ENCODE measurements at places on chromosomes 7 and 10.

GRCh38 chr10:3866332-3866731, 81.3 kb upstream of the KLF6 start:
- peak; percentile 37 for DNase-seq

- DNase-seq = no peak
These were observed 12.3 kb downstream of the AOAH start for GRCh38 chr7:36712015-36712414.

DNA sequence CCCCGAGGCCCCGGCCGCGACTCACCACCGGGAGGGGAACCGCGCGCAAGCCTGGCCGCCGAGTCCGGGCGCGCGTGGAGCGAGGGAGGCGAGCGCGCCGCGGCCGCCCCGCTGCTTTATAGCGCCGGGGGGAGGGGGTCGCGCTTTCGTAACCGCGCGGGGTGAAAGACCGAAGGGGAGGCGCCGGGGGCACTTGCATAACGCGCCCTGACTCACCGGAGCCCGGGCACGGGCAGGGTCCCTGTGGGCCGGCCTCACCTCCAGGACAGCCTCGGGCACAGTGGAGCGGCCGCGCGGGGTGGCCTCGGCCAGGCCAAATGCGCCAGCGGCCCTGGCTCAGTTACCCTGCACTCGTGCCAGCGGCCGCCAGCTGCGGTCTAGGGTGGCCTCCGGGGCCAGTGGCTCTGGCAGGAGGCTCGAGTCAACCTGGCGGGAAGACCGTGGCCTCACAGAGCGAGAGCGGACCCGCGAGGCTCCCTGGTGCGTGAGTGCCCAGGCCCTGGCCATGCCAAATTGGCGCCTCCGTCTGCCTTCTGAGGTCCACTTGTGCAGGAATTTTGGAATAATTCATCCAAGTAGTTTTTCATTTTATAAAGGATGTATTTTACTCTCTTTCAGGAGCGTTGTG, at the start of gene RBP4:
Gene RBP4, minus strand, starts transcription at position 90 of the 628 bp plus-strand sequence. CDS start 207 bp downstream, outside the sequence.
- no peak for DNase-seq

DNA sequence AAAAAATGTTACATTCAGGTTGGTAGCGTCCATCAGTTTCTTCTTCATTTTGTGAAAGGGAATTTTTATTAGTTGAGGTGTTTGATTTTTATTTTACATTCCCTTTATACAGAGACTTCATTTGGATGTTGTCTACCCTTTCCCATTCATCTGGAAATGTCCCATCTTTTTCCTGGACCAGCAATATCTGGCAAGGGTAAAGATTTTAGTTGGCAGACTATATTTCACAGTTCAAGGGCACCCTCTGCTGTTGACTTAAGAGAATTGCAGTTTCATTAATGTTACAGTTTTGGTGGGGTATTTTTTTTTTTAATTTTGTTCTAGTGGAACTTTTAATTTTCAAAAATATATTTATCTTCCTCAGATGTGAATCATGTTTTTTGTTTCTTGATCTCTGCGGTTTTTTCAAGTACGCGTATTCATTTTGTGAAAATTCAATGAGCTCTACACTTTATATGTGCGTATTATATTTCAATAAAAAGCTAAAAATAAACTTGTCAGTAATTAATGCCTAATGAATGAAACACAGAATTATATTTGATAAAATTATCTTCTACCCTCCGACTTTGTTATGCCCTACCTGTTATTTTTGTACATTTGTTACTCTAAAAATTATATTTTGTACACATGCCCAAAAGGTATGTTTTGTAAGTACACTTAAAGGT, 97.9 kb upstream of the KLF14 start:
- DNase-seq = no peak

- peak; percentile 72 for DNase-seq
These were observed 54.6 kb upstream of the OPN4 start for GRCh38 chr10:86599729-86600128.

DNA sequence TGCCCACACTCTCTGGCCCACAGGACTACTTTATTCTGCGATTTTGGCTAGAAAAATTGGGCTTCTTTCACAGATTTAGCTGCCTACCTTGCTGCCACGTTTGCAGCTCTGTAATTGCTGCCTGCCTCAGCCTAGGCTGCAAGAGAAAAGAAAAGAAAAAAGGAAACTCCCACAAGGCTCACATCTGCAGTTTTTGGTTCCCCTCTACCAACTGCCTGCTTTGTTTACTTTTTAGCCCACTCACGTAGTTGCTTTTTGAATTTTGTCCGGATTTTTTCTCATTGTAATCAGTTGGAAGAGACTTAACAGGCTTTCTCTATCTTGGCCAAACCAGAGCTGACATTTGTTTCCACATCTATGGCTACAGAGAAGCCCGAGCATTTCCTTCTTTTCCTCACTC, 24.3 kb downstream of the SUN3 start:
- DNase-seq = no peak

- no peak for DNase-seq
These were observed 5.5 kb upstream of the IKZF1 start for GRCh38 chr7:50298811-50299562.

DNA sequence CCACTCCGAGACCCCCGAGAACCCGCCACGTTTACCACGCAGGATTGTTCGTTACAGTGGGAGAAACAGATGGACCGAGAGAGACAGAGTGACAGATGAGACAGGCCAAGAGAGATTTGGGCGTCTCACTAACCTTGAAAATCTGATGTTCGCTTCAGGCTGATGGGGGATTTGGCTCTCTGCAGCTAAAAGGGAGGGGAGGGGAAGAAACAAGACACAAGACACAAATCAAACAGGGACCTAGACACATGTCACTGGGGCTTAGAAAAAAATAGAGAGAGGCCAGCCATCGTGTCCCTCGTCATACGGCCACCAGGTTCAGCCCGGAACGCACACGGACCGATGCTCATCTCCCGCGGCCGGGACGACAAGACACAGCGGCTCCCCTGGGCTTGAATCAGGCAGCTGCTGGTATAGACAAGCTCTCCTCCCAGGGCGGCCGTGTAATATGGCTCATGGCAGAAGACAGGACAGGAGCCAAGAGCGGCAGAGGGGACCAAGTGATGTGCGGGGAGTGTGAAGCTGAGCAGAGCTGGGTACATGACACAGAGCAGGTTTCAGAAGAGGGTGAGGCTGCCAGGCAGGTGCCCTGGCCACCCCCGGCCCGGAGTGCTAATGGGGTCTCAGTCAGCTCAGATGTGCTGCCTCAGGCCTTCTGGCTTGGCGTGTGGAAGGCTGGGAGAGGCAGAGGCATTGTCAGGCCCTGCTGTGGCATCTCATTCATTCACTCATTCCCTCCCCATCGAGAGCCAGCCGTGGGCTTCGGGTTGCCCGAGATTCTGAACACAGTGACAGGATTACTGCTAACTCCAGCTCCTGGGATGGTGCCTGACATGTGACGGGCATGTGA, 88.5 kb upstream of the GNA12 start:
- DNase-seq = no peak

DNA sequence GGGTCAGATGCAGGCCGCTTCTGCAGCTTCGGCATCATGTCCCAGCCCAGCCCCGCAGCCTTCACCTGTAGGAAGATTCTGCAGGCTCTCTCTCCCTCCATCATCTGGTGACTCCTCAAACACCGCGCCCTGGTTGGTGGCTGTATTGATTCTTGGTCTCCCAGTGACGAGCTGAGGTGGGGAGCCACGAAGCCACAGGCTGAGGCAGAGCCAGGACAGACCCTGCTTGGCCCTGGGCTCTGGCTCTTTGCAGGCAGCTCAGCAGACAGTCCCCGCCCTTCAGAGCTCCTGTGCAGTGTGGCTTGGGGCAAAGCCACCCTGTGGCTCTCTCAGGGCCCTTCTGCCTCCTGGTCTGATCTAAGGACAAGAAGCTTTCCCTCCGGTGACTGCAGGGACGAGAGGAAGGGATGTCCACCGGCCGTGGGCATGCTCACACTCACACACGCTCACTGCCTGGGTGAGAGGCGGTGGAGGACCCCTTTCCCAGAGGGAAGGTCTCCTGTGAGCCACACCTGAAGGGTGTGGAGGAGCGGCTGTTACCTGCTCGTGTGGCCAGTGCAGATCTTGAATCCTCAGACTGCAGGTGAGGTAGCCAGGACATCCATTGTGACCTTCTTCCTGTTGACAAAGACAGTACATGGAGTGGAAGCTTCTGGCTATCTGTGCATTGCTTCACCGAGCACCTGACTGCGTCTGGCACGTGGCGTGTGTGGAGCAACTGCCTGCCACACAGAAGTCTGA, 79.6 kb downstream of the INPP5A start:
- no peak for DNase-seq

DNA sequence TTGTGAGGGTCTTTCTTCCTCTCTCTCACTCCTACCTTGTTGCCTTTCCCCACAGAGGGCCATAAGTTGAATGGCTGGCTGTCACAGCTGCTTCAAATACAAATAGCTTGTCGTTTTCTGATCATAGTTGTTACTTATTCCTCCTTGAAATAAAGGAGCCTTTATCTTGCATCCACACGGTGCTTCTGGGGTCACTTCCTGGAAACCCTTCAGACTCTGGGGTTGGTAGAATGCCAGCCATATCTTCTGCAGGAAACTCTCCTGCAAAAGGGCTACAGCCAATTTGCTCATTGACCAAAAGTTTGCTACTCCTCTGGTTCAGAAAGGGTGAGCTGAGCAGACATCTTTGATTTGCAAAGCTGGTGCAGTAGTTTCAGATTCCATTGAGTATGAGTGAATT, 70.4 kb downstream of the FAM185A start:
- DNase-seq = no peak

- no peak for DNase-seq
These were observed 282.9 kb downstream of the ADARB2 start for GRCh38 chr10:1454428-1454827.

DNA sequence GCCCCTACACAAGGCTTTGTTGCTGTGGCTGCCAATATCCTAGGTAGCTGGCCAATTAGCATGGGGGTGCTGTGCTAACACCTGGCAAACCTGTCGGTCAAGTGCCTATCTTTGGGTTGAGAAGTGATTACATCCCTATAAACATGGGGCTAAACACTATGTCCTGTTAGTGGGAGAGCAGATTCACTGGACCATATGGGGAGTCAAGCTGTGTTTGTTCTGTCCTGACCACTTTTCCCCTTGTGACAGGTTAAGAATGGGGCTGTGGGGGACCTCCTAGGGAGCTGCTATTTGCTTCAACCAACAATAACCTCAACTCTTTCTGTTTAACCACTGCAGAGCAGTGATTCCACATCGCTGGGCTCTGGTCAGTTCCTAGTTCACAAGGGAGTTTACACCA, 151.5 kb upstream of the AOAH start:
- no peak for DNase-seq

- peak; percentile 75 for DNase-seq
These were observed 13.1 kb upstream of the ZMIZ2 start for GRCh38 chr7:44735403-44736165.

DNA sequence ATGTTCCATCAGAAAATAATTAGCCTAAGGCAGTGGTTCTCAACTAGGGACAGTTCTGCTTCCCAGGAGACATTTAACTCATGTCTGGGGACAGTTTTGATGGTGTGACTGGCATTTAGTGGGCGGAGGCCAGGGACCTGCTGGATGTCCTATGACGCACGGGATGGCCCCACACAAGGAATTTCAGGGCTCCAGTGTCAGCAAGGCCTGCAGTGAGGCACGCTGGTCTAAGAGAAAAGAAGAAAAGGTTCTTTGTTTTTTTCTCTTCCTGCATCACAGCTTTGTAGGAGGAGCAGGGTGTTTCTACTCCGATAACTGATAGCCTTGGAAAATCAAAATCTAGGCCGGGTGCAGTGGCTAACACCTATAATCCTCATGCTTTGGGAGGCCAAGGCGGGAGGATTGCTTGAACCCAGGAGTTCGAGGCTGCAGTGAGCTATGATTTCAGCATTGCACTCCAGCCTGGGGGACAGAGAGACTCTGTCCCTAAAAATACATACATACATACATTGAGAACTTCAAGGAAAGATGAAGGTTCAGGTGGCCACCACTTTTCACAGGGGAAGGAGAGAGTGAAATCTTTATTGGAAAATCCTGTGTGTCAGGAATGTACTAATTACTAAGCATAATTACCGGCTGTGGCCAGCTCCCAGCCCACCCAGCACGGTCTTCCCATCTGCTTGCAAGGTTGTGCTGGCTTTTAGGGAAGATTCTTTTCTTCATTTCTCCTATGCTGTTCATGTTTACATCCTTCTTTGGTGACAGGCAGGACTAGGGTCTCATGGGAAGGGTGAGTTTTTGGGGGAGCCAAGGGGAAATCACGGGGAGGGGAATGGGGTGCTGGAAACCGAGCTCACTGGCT, 150.4 kb downstream of the ACTR3B start:
- no peak for DNase-seq

GRCh38 chr10:104300736-104301292, 31.8 kb downstream of the GSTO2 start:
- peak; percentile 3 for DNase-seq

- DNase-seq = no peak
These were observed 61.5 kb downstream of the ITGA8 start for GRCh38 chr10:15658069-15658702.

GRCh38 chr10:10722422-10722821, 295.2 kb upstream of the CELF2 start:
- DNase-seq = no peak

- DNase-seq = no peak
These were observed 5.0 kb upstream of the TASOR2 start for GRCh38 chr10:5679606-5680005.

DNA sequence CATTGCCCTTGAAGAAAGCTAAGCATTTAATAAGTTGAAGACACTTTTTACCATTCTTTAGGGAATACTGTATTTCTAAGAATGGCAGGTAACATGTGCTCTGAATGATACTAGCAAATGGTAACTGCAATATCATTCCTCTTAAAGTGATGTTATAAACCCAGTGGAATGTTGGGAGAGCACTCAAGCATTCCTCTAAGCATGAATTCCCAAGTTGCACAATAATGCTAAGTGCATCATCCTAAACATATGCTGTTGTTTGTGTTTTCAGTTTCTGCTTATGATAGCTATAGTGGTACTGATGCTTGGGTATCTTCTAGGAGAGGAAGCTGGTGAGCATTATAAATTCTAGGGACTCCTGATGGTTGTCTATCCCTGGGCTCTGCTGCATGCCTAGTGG, 673.9 kb downstream of the PHTF2 start:
- DNase-seq = no peak

DNA sequence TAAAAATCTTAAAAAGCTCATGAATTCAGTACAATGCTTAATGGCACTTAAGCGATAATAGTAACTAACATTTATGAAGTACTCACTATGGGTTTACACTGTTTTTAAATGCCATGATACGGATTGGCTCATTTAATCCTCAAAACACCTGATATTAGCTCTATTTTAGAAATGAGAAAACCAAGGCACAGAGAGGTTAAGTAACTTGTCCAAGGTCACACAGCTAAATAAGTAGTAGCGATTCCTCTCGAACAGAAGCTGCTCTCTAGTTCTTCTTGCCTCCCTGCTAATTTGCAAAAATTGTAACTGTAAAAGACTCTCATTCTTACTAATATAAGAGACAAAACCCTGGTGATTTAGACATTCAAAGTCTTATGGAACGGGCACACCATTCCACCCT, 110.7 kb upstream of the RHEB start:
- no peak for DNase-seq

DNA sequence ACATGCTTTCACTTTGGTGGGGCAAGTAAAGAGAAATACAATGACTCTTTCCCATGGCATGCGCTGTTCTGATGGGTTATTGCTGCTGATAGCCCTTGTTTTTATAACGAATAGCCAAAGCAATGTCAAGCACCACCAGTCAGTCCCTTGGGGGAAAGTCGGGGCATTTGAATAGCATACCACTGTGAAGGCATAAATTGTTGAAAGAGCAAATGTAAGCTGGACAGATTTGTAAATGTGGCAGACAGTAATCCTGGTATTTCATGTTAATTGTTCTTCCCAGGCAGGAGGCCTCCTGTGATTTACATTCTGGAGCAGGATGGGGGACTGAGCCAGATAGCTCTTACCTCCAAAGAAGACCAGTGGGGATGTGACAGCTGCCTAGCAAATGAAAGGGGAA, 293.3 kb downstream of the ADRA2A start:
- no peak for DNase-seq

- peak; percentile 35 for DNase-seq
These were observed 109.4 kb upstream of the LANCL2 start for GRCh38 chr7:55255496-55256445.
